ENCODE measurements at places on chromosomes 7 and 10. TPM values are rescaled to one million over a fixed set of nuclear protein-coding genes. Genes with fewer than 3 reads are reported as not detected.

DNA sequence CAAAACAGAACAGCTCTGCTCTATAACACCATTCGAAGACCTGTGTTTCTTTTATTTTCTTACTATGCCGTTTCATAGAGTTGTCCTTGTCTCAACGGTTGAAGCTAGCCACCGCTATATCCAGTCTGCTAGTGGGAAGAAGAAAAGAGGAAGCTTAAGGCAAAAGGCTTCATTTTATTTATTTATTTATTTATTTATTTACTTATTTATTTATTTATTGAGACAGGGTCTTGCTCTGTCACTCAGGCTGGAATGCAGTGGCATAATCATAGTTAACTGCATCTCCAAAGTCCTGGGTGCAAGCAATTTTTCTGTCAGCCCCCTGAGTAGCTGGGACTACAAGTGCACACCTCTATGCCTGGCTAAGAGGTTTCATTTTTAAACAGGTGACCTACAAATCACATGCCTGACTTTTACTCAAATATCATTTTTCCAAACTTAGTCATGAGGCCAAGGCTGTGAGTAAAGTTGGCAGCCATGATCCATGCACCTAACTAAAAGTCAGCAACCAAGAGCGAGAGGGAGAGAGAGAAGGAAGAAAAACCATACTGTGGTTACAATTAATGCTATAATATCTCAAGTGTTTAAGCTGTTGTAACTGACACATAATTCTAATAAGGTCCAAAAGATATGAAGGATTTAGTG lies 1305.3 kb upstream of the LRRTM3 start:
- H3K4me1 ChIP-seq: no peaks in the 10 kb centered on the region
- H3K27ac ChIP-seq: no peak overlapping the region
- no peak for DNase-seq
- H3K27me3 ChIP-seq: no peaks in the 10 kb centered on the region
- H3K4me3 ChIP-seq: no peak overlapping the region

DNA sequence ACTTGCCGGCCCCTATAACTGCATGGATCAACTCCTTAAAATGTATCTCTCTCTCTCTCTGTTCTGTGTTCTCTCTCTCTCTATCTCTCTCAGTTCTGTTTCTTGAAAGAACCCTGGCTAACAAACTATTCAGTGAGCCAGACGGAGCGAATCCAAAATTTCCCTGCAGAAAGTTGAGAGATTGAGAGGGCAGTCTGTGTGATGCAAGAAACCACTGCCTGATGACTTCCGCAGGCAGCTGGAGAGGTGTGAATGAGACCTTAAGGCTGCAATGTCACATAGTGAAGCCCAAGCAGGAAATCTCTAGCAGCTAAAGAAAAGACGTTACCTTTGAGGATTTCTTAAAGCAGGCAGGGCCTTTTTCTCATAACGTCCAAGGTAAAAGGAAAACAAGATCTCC lies 17.3 kb downstream of the FAM107B start:
- no peaks in the 10 kb centered on the region for H3K4me1 ChIP-seq
- no peak for DNase-seq
- H3K36me3 ChIP-seq: no peaks in the 10 kb centered on the region
- H3K27ac ChIP-seq: no peak overlapping the region

DNA sequence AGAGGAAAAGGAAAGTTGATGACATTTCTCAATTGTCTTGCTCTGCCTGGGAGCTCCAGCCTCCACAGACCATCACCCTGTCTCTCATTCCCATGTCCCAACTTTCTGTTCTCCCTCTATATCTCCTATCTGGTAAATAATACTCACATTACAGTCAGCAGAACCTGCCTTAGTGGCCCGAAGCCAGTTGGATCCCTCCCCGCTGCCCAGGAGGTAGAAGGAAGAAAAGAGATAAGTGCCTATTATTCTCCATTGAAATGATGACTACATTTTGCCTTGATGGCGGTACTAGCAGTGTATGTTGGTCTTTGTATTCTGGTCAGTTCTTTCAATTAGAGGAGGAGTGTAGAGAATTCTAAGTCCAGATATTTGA lies 91.9 kb downstream of the CSTF2T start:
- H3K4me1 ChIP-seq: no peaks in the 10 kb centered on the region
- no peaks in the 10 kb centered on the region for H3K36me3 ChIP-seq
- no peak for DNase-seq
- no peaks in the 10 kb centered on the region for H3K27me3 ChIP-seq
- no peak overlapping the region for H3K4me3 ChIP-seq
- H3K27ac ChIP-seq: no peak overlapping the region

- H3K27me3 ChIP-seq: no peaks in the 10 kb centered on the region
- peaks cover 27% of the 10 kb centered on the region for H3K4me1 ChIP-seq
- no peaks in the 10 kb centered on the region for H3K36me3 ChIP-seq
- DNase-seq: no peak
- H3K4me3 ChIP-seq: no peak overlapping the region
Observed at GRCh38 chr10:58575491-58575890, 62.8 kb downstream of the BICC1 start.

DNA sequence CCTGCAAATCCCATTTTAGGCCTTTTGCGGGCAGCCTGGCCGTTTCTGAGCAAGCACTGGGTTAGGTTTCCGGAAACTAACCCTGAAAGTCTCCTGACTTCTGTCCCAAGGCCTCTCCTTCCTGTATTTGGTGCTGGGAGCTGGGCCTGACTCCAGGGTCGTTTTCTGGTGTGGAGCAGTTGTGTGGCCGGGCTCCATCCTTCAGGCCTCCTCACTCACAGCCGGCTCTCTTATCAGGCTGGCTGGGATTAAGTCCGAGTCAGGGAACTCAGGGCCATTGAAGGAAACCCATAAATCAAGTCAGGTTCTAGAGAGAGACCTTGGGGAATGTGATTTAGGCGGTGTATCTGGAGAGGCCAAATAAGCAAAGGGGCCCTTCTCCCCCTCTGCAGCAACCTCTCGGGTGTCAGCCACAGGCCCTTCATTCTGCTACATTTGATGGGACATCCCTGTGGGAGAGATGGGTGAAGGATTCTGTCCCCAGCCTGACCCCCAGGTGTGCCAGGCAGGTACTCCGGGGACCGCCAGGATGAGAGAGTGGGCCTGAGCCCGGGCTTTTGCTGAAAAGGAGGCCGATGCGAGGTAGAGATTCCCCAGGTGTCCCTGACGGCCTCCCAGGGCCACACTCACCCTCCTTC lies 3.3 kb downstream of the GATA3 start:
- H3K4me3 ChIP-seq: peak overlapping the region; percentile 92
- H3K27me3 ChIP-seq: no peaks in the 10 kb centered on the region
- H3K36me3 ChIP-seq: peaks cover 58% of the 10 kb centered on the region
- DNase-seq: no peak
- peaks cover 13% of the 10 kb centered on the region for H3K4me1 ChIP-seq

GRCh38 chr7:46713868-46714596 lies 793.0 kb upstream of the IGFBP3 start:
- no peak for DNase-seq
- H3K36me3 ChIP-seq: no peaks in the 10 kb centered on the region
- H3K27me3 ChIP-seq: no peaks in the 10 kb centered on the region
- H3K4me3 ChIP-seq: no peak overlapping the region
- no peaks in the 10 kb centered on the region for H3K4me1 ChIP-seq

- DNase-seq: no peak
- H3K27ac ChIP-seq: no peak overlapping the region
- H3K4me1 ChIP-seq: no peaks in the 10 kb centered on the region
Observed at GRCh38 chr10:3131098-3131497, 41.5 kb downstream of the PITRM1 start.

DNA sequence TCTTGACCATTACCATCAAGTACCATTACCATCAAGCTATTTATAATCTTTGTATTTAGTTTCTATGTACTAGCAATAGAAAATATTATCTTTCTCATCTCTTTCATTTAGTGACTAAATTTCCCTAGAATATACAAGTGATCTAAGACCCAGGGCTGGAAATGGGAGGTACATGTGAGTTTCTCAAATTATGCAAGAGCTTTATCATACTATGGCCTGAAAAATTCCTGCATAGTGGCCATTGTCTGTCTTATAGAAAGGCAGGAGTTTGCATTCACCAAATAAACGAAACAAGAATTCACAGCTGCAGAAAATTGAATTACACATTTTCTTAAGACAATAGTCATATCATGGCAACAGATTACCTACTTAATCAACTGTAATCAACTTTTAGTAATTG lies 50.7 kb upstream of the HDAC9 start:
- H3K27me3 ChIP-seq: no peaks in the 10 kb centered on the region
- no peak overlapping the region for H3K27ac ChIP-seq
- H3K36me3 ChIP-seq: no peaks in the 10 kb centered on the region
- peaks cover 11% of the 10 kb centered on the region for H3K4me1 ChIP-seq
- no peak for DNase-seq
- H3K4me3 ChIP-seq: no peak overlapping the region

Gene FBXO24
- polyA plus RNA-seq: 0.71 TPM

Gene GSTK1
- 354 TPM for polyA plus RNA-seq

Gene GIMAP4
- polyA plus RNA-seq: not detected
